ENCODE measurements at places on chromosomes 4 and X. TPM values are rescaled to one million over a fixed set of nuclear protein-coding genes. Genes with fewer than 3 reads are reported as not detected.

Gene ARL9
- 0.12 TPM for total RNA-seq

Gene CT45A5
- not detected for total RNA-seq

Gene TLR8
- total RNA-seq = 2.0 TPM

Gene MMAA
- total RNA-seq = 9.1 TPM

Gene TCEAL4
- 31.4 TPM for total RNA-seq

DNA sequence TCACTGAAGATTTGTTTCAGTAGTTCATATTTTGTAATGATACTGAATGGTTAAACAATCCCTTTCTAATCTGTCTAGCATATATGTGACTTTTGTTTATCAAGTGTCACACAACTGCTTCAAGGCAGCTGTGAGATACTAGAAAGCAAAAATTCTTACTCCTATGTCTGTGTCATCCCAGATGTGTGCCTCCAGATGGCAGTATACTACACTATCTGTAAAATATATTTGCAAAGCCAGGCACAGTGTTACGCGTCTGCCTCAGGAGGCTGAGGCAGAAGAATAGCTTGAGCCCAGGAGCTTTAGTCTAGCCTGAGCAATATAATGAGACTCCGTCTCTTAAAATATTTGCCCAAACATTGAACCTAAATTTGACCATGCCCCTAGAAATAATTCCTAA, 4.0 kb downstream of the NUDT10 start:
- H3K27ac ChIP-seq = no peak overlapping the region
- H3K27me3 ChIP-seq = peaks cover 5% of the 10 kb centered on the region
- no peak overlapping the region for H3K4me3 ChIP-seq
- DNase-seq = no peak
- H3K36me3 ChIP-seq = no peaks in the 10 kb centered on the region

DNA sequence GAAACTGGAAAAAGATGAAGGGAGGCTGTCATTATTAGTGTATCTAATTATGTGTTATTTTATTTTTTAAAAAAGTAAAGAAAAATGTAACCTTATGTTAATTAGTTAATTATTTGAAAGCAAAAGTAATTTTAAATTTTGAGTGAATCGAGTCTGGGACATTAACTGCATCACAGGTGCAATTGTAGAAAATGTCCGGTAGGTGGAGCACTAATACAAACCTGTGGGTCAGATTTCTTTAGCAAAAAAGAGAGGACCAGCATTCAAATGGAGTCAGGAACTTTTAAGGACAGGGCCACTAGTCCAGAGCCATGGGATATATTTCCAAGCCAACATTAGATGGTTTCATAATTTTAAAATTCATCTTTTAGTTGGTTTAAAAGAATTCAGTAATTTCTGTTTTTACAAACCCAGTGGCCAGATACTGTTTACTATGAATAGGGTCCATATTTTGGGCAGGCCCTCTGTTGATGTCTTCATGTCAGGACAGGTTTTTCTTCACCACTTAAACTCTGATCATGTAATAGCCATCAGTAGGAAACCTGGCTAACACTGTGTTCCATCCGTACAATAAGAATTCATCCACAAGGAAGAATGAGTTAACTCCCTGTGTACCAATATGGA, 27.2 kb downstream of the BST1 start:
- H3K4me3 ChIP-seq = no peak overlapping the region
- no peak for DNase-seq

GRCh38 chr4:17788956-17789355, 7.5 kb upstream of the FAM184B start:
- H3K4me1 ChIP-seq = no peaks in the 10 kb centered on the region
- DNase-seq = no peak
- no peak overlapping the region for H3K27ac ChIP-seq
- no peaks in the 10 kb centered on the region for H3K36me3 ChIP-seq
- no peaks in the 10 kb centered on the region for H3K27me3 ChIP-seq
- H3K4me3 ChIP-seq = no peak overlapping the region

DNA sequence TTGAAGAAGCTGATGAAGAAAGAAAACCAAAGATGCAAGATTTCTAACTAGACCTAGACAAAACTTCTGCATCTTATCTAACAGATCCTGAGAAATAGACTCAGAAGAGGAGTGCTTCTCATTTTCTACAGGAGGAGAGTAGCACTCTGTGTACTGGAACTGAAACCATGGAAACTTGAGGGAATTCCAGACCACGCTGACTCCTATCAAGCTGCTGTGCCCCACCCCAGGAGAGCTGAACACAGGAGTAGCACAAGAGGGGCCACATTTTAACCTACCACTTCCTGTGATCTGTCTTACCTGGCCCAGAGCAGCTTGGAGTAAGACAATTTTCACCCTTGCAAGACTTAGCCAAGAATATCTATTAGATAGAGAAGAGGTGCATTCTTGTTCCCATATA, 248.9 kb downstream of the SCFD2 start:
- H3K27ac ChIP-seq = no peak overlapping the region
- DNase-seq = no peak

All from pancreas (tissue), 10 donors.